Endodermal cell (in vitro differentiated cells): ENCODE measurements at places on chromosomes 1 and 21.

- DNase-seq = peak; percentile 95
Observed at GRCh38 chr1:11550664-11551283, 71.8 kb downstream of the DISP3 start.

DNA sequence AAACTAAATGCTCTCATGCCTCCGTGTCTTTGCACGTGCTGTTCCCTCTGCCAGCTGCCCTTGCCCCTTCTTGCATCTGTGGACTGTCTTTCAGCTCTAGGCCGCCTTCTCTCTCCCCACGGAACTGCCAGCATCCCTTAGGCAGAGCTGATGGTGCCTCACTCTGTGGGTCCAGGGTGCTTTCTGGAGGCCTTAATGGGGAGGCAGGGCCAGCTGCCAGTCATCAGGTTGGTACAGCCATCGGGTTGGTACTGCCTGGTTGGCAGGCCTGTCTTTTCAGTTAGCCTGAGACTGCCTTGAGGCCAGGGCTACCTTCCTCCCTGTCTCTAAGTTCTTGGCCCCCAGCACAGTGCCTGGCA is 61.4 kb upstream of the TARBP1 start:
- DNase-seq = no peak

DNA sequence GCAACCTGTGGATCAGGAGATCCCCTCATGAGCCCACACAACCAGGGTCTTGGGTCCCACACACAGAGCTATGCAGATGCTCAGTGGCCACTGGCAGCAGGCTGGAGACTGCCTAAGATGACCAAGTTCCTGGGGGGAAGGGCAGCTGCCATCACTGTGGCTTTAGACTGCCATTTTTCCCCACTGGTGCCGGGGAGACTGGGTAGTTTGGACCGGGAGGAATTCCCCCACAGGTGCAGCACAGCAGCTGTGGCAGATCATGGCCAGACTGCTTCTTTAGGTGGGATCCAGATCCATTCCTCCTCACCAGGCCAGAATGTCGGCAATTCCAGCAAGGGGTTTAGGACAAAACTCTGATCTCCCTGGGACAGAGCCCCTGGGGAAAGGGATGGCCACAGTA is 45.7 kb upstream of the HIVEP3 start:
- no peak for DNase-seq

GRCh38 chr1:118155106-118155505 is 29.9 kb downstream of the SPAG17 start:
- no peak for DNase-seq

- DNase-seq = no peak
Observed at GRCh38 chr1:204688007-204688406, 2.5 kb upstream of the LRRN2 start.

DNA sequence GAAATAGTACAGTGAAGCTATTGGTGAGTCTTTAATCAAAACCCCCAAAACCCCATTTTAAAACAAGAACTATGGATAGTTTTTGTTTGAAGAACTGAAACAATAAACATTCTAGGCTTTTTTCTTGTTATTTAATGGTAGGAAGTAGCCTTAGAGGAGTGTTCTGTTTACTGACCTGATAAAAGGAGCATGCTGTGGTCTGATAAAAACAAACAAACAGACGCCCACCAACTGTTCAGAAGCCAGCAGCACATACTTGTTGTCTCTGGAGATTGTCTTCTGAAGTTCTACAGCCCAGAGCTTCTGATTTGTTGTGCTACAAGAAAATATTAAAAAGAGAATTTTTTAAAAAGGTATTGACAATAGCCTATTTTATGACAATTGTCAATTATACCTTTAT is 54.1 kb upstream of the CFAP298 start:
- no peak for DNase-seq

GRCh38 chr1:89607586-89608318 is 25.2 kb upstream of the LRRC8C start:
- no peak for DNase-seq

DNA sequence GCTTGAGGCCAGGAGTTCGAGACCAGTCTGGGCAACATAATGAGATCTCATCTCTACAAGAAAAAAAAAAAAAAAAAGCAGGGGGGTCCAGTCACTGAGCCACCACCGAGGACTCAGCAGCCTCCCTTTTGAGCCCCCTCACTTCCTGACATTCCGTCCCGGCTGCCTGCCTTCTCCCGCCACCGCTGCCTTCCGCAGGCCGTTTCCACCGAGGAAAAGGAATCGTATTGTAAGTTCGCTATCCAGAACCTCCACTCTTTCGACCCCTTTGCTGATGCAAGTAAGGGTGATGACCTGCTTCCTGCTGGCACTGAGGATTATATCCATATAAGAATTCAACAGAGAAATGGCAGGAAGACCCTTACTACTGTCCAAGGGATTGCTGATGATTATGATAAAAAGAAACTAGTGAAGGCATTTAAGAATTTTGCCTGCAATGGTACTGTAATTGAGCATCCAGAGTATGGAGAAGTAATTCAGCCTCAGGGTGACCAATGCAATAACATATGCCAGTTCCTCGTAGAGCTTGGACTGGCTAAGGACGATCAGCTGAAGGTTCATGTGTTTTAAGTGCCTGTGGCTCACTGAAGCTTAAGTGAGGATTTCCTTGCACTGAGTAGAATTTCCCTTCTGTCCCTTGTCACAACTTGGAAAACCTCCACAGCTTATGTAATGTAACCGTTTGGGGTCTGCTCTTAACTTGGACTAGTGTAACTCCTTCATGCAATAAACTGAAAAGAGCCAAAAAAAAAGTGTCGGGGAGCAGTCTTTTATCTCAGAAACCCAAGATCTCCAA is 55.6 kb downstream of the GLUL start:
- no peak for DNase-seq

DNA sequence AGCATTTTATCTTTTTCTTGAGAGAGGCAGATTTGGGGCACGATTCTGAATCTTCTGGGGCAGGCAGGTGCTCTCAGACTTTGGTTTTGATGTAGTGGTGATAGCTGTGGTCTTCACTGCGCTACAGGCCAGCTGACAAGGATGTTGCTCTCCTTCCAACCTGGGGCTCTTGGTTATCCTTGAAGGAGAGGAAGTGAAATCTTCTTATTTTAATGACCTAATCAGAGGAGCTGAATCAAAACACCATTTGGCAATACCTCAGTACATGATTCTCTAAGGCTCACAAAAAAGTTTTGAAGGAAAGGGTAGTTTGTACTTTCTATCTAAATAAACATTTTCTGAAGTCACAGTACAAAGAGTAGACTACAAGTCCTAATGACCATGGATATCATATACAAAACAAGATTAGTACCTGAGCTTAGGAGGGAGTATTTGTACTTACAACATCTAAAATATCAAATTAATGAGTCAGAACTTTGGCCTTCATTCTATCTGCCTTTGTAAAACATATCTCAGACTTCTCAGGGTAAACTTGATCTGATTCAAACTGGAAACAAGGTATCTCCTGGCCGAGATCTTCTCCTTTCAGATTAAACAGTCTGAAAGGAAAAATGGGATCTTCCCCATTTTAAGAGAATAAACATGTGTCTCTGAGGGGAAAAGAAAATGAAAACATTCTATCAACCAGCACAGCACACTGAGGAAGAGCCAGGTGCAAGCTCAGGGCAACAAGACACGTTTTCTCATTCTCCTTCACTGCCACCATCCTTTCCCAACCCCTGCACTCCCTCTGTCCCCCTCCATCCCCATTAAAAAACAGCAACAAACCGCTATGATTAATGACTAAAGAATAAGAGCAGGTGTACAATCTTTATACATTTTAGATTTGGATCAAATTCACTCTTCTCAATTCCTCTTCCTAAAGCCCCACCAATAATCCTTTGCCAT is 69.2 kb downstream of the SH3GLB1 start:
- no peak for DNase-seq

- no peak for DNase-seq
Observed at GRCh38 chr1:170620164-170620563, 43.8 kb upstream of the PRRX1 start.

- DNase-seq = no peak
Observed at GRCh38 chr1:150613061-150613920, 16.1 kb downstream of the ENSA start.

DNA sequence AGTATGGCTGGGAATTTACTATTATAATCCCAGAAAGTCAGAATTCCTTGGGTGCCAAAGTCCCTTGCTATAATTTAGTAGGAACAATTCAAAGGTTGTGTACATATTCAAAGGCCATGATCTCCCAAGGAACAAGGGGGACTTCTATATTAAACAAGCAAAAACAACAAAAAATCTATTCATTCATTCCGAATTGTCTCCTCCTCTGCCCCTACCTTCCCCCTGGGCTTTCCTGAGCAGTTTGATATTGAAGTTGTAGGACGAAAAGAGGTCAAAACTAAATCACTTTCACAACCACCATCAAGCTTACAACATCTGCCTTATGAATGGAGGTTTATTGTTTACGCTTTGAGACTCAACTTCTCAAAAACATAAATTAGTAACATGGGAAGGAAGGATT is 35.3 kb upstream of the SOD1 start:
- DNase-seq = no peak
